ENCODE measurements at places on chromosomes 13 and 19.

DNA sequence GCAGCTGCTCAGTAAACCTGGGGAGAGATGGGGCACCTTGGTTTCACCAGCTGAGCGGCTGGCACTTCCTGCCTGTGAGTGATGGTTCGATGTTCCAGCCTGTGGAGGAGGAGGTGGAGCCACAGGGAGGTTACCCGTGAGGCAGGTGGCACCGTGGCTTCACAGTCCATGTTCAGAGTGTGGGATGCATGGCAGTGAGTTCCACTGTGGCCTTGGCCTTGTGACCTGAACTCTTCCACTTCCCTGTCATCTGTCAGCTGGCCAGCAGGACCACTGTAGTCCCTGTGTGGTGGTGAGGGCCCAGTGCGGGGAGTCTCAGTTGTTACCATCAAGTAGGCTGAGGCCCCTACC is 16.9 kb downstream of the SMARCA4 start:
- no peak for DNase-seq

DNA sequence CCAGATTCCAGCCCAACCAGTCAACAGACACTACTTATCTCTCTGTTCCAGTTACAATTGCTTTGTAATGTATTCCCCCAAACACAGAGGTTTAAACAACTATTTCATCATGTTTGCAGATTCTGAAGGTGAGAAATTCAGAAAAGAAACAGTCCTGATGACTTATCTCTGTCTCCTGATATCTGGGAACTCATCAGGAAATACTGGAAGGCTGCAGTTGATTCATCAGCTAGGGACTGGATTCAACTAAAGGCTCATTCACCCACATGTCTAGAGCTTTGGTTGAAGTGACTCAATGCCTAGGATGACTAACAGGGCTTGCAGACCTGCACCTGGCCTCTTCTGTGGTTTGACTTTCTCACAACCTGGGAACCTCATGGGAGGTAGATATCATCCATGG is 56.6 kb upstream of the GPC6 start:
- DNase-seq, result no peak

DNA sequence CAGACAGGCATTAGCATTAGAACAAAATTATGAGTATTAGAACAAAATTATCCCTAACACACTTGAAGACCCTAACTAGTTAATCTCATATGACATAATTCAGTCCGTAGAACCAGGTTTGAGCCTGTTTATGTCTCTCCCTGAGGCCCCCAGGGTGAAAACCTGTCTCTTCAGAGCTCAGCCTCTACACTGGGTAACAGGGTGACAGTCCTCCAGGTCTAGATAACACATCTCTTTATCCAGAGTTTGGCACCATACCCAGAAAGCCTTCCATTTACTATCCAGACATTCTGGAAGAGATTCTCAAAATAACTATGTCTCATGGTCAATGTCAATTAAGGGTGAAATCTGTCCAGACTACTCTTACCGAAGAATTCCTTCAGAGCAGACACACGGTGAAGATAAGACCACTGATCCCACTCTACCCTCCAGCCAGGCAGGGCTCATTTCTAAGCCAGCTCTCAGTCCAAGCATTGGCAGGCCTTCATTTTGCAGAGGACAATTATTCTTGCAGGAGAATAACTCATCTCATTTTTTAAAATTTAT is 1195.3 kb downstream of the EFNB2 start:
- DNase-seq, result no peak

DNA sequence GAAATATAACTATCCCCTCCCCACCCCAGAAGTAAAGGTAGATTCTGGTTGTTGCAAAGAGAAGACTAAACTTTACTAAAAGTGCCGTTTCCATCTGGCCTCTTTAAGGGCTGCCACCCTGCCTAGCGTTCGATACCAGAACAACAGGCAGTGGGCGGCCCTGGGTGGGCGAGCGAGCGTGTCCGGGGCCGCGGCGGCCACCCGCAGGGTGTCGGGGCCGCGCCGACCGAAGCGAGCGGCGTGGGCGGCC is 2.6 kb downstream of the FGF9 start:
- DNase-seq, result no peak

DNA sequence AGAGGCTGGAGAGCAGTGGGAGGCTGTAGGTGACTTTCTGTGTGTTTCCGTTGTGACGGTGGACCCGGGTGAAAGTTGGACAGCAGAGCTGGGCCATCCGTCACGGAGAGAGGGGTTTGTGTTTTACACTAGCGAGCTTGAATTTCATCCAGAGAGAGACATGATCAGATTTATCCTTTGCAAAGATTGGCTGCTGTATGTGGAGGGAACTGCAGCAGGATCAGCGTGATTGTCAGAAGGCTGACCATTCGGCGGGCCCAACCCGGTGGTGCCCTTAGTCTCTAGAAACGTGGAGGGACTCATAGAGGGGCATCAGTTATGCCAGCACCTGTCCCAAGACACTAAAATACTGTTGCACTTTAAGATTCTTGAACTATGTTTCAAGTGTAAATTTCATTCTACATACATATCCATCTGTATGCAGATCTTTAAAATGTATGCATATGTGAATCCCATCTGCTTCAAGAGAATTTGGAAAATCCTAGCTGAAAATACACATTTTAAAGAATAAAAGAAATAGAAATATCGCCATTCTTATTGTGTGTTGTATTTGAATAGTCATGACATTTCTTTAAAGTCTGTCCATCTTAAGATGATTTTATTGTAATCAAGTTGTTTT is 7.0 kb downstream of the FAM124A start:
- DNase-seq, result no peak

- no peak for DNase-seq
These were observed 38.4 kb upstream of the NANOS3 start for GRCh38 chr19:13838435-13839129.

- DNase-seq, result no peak
These were observed 309.1 kb upstream of the SLITRK6 start for GRCh38 chr13:86108334-86108733.

DNA sequence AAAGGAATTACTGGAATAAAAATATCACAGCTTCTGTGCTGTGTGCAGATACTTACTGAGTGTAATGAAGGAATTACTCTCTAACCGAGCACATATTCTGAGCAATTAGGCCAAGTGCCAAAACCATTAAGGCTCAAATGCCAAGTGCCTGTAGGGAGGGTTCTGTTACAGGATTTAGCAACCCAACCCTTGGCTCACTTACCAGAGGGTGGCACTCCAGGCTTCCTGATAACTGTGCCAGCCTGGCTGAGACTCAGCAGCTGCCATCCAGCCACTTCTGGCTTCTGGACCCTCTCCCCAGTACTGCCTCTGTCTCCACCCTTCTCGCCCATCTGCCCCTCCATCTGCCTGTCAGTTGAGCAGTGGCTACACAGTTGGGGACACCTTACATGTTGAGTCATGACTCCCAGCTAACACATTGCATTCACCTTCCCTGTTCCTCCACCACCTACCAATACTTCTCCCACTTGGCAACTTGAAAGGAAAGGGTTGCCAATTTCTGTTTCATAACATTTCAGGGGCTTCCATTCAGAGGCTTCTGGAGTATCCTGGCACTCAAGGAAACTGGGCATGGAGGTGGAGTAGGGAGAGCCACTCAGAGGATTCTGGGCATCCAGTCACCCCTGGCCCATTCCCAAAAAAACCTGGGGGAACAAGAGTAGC is 110.5 kb downstream of the COG6 start:
- peak; percentile 8 for DNase-seq

DNA sequence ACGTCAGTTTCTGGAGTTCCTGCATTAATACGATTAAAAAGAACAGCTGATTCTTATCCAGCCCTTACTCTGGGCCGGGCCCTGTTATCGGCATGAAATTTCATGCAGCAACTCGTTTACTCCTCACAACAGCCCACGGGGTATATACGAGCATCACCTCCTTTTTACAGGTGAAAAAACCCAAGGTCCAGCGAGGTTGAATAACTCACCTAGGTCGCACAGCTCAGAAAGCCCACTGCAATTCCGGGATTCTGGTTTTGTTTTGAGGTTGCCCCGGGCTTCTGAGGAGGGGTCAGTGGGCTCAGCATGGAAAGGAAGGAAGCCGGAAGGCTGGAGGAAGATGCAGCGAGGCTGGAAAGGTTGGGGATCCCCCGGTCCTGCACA is 577 bp upstream of the ACP7 start:
- no peak for DNase-seq

GRCh38 chr19:17719730-17720400 is 585 bp downstream of the MAP1S start:
- DNase-seq, result peak; percentile 41

- no peak for DNase-seq
These were observed 282.9 kb downstream of the TSHZ3 start for GRCh38 chr19:31066385-31066784.

DNA sequence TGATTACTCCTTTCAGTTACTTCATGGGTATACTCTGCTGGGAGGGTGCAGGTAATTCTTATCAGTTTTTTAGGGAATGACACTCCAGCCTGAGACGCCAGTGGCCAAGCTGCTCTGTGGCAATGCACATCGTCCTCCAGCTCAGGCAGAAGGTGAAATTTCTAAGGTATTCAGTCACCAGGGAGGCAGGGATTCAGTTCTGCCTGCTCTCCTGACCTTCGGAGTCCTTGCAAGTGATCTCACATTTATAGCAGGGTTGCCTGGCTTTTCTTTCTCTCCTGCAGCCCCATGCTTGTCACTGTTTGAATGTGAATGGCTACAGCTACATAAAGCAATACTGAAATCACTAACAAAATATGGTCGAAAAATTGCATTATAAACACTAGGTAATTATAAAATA is 1447.5 kb downstream of the EFNB2 start:
- DNase-seq, result no peak
